ENCODE measurements at places on chromosomes 1 and 21.

- no peak for DNase-seq
These were observed 48.4 kb downstream of the CAPZB start for GRCh38 chr1:19436716-19437476.

DNA sequence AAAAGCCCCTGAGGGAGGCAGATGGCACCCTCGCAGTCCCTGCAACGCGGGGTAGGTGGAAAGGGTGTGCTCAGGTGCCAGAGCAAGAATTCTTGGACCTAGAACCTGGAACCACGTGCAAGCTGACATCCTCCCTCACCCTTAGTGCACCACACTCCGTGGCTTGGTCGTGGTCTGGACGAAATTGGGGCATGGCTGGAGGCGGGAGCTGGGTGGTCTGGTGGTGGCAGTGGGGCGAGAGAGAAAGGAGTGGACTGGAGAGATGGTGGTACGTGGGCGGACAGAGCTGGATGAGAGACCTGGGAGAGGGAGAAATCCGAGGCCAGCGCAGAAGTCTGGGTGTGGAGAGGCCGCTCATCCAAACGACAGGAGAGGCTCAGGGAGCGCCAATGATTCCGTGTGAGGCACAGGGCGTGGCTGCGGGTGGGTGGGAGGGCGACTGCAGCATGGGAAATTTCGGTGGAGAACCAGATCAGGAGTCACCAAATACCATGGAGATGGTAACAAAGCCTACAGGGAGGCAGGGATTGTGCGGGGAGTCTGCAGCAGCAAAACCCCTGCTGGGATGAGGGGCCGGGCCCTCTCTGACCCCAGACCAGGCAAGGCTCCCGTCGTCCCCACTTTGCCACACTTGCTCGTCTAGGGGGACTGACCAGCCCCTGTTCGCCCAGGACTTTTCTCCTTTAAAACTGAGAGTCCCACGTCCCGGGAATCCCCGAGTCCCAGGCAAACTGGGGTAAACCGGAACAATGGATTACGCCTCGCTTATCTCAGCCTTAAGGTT, 31.9 kb downstream of the CDCP2 start:
- no peak for DNase-seq

GRCh38 chr1:78226784-78227183, 181.0 kb downstream of the GIPC2 start:
- DNase-seq = no peak

DNA sequence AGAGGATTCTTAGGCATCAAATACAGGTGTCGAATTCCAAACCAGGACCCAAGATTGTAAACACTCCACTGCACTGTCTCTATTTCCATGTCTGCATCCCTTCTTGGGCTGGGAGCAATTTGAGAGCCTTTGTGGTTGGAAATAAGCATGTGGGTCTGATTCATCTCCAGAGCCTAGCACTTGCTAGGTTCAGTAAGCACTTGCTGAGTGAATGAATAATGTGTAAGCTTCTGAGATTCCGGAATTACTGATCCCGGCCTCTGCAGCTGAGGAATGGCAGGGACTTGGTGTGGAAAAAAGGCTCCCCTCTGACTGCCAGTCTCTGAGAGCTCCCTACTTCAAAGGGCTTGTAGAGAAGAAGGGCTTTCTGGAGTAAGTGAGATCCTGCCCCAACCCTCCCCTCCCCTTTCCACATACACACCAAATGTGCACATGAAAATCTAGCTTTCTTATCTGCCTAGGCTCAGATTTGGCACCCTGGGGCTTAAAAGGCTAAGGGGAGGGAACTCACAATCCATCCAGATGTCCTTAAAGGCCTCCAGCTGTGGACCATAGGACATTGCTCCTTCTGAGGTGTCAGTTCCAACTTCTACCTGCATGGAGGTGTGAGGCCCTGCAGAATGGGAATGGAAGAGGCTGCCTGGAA, 39.6 kb upstream of the TRABD2B start:
- no peak for DNase-seq

GRCh38 chr1:17218939-17219338, 14.0 kb downstream of the PADI1 start:
- no peak for DNase-seq

DNA sequence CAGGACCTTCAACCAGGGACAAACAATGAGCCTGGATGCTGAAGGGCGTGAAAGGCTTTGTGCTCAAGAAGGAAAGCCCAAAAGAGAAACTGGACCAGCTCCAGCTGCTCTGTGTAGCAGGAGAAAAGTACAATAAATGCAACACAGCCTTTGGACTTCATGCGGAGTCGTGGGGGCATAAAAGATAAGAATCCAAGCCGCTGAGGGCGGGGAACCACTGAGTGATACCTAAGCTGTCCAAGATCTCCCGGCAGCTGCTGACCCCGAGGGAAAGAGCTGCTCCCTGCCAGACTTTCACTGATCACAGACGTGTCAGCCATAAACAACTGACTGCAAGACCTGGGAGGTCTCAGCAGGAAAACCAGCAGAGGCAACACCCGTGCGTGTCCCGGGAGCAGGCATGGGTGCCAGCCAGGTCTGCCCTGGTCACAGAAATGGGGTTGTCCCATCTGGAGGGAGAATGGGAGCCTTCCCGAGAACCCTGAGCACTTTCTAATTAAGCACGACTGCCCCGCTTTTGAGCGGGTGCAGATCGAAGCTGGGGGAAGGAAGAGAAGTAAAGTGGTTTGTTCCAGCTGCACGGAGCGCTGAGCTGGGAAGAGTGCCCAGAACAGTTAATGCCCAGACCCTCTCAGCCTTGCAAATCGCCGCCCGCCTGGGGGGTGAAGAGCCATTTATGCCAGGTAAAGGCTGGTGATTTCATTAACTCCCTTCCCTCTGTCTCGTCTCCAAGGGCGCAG, 68.3 kb upstream of the TARDBP start:
- DNase-seq = no peak

DNA sequence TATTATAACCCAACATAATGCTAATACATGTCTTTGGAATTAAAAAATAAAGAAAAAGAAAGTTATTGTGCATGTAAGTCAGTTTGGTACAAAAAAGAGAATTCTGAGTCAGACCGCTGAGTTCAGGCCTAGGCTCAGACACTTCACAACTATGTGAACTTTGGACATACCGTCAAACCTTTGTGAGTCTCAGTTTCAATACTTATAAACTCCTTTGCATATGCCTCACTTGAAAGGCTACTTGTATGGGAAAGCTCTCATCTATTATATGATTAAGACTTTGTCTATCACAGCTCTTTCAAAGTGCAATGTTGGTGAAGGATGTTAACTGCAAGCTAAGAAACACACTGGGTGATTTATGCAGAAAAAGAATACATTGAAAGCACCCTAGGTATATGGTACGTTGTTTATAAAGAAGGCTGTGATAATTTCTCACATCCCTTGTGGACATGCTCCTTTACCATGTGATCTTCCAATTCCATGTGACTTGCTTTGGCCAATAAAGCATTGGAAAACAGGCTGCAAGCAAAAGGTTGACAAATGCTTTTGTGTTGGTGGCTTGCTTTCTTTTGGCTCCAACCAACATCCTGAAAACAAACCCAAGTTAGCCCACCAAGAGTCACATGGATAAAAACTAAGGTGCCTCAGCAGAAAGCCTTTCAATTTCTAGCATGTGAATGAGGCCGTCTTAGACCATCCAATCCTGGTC, 49.6 kb downstream of the INTS7 start:
- DNase-seq = no peak

Measured in CD4-positive, alpha-beta T cell treated with Interleukin-21 for 1 hour (primary cell).